ENCODE measurements at places on chromosomes 1 and 21.
A peak's percentile ranks its signal among the peaks of the same experiment; 100 is the strongest.

- no peak for DNase-seq
Measured at GRCh38 chr1:50270926-50271325, 152.3 kb downstream of the DMRTA2 start.

GRCh38 chr1:241888232-241888631, 40.2 kb downstream of the EXO1 start:
- no peak for DNase-seq

- DNase-seq, result no peak
Measured at GRCh38 chr1:224432672-224433040, 1.9 kb downstream of the WDR26 start.

DNA sequence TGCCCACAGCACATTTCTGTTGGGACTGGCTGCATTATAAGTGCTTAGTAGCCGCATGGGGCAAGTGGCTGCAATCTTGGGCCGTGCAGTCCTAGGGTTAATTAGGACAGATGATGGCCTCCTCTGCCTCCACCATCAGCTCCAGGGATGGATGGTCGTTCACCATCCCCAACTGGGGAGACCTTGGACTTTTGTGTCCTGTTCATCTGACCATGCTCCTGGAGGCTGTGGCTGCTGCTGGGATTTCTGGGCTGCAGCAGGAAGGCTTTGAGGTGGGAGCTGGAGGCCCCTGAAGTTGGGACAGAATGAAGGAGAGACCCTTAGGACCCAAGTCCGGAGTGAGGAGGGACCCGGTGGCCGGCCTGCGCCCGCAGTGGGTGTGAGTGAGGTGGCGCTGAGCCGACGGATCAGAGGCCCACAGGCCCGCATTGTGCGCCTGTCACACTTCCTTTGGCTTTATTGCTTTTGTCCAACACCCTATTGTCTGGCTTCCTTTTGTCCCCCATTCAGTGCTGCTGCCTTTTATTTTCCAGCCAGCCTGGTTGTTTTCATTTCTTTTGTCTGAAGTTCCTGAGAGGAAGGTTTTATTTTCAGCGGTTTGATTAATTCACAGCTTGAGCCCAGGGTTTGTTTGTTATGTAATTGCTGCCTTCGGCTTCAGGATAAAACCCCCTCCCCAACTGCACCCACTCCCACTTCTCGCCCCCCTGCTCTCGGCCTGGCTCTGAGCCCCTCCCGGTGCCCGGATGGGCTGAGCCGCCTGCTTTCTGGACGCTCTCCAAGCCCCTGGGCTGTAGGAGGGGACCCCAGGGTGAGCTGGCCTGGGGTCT, 35.6 kb downstream of the SOX13 start:
- no peak for DNase-seq

- DNase-seq, result no peak
Measured at GRCh38 chr1:152419917-152420316, 5.9 kb upstream of the CRNN start.

GRCh38 chr1:110672001-110672752, 2.6 kb downstream of the KCNA3 start:
- DNase-seq, result peak; percentile 64

DNA sequence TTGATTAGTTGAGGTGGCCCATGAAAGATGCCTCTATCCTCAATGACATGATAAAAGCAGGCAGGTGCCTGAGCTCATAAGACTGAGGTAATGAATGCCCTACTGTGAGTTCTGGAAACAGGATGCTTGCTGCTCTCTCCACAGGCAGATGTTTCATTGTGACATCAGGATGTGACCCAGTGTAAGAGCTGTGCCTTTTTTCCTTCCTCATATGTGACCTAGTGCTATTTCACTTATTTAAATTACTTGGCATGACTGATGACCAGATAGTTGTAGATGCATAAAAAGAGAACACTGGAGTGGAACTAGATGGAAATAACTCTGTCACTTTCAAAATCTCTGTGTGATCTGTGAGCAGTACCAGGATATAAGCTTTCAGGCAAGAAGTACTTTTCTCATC, 31.9 kb downstream of the KIF14 start:
- no peak for DNase-seq

DNA sequence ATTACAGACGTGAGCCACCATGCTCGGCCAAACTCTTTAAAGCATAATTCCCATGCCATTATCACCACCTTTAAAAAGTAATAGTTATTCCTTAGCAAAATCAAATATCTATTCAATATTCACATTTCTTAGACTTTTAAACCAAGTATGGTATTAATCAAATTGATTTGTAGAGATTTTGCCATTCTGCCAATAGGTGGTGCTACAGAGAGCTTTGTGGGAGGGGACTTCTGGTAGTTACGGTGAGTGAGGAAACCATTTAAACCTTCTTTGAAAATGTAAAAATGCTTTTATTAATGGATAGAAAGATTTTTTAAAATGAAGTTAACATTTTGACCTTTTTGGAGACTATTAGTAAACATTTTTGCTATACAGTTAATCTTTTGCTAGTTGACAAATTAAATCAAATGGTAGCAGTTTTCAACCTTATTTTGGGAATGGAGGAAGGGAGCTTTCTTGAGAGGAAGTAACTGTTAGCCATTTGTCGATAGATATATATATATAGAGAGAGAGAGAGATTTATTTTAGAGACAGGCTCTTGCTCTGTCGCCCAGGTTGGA, 19.3 kb downstream of the IARS2 start:
- DNase-seq, result no peak

DNA sequence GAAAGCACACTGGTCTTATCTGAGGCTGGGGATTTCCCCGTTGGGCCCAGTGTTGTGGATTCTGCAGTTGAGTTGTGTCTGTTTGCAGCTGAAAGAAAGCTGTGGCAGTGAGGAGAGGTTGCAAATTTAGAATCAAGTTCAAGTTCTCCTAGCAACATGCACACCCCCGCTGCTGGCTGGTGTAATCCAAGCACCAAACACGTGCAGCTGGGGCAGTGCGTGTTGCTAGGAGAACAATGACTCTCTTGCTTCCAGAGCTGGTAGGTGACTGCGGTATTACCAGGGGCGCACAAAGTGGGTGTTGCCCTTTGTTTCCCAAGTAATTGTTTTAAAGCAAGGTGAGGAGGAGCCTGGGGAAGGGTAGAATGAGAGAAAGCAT, 91.5 kb downstream of the IER5 start:
- DNase-seq, result no peak

DNA sequence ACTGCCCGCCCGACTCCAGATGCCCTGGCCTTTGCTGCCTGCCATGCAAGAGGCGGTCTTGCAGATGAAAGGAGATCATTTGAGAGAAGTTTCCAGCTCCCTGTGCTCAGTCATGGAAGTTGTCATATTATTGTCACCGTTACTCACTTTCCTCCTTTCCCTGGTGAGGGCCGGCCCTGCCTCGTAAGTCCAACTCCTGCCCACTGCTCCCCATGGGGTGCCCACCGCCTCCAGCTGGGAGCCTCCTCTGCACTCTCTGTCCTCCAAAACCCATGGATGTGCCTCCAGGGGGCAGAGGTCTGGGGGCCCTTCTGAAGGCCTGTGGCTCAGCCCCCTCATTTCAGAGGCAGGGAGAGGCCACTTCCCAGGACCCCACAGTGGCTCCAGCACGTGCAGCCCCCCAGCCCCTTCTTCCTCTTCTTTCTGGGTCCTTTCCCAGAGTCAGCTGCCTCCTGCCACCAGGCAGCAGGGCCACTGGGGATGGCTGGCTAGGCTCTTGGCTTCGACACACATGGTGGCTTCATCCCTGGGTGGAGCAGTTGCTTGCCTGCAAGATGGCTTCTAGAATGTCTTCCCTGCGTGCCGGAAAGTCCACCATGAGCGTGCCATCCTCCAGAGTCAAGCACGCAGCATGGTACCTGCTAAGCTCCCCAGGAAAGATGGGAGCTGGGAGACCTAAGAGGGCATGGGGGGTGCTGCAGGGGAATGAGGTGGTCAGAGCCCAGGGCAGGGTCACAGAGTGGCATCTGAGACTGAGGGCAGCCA, 97.9 kb upstream of the RUNX3 start:
- DNase-seq, result no peak

GRCh38 chr1:157404063-157404501, 148.2 kb downstream of the FCRL5 start:
- no peak for DNase-seq

DNA sequence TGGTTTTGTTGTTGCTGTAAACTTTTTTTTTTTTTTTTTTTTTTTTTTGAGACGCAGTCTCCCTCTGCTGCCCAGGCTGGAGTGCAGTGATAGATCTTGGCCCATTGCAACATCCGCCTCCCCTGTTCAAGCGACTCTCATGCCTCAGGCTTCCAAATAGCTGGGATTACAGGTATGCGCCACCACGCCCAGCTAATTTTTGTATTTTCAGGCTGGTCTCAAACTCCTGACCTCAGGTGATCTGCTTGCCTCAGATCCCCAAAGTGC, 78.9 kb upstream of the SLC45A1 start:
- no peak for DNase-seq

GRCh38 chr21:45432575-45433255, 27.8 kb downstream of the COL18A1 start:
- no peak for DNase-seq

DNA sequence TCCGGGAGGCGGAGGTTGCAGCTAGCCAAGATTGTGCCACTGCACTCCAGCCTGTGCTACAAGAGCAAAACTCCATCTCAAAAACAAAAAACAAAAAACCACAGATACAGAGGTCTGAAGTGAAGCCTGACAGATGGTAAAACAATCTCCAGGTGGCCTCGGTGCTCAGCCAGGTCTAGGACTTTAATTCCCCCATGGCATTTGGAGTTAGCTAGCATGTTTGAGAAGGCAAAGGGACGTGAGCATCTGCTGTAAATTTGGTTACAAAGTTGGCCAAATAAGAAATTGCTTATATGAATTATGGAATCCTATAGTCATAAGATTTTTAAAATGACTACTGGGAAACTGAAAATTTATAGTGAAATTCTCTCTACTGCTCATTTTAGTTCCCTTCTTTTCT, 98.3 kb upstream of the FMN2 start:
- DNase-seq, result no peak

GRCh38 chr1:226976978-226977642, 37.0 kb downstream of the COQ8A start:
- DNase-seq, result no peak

GRCh38 chr1:192660613-192661012, 24.7 kb downstream of the RGS13 start:
- no peak for DNase-seq

DNA sequence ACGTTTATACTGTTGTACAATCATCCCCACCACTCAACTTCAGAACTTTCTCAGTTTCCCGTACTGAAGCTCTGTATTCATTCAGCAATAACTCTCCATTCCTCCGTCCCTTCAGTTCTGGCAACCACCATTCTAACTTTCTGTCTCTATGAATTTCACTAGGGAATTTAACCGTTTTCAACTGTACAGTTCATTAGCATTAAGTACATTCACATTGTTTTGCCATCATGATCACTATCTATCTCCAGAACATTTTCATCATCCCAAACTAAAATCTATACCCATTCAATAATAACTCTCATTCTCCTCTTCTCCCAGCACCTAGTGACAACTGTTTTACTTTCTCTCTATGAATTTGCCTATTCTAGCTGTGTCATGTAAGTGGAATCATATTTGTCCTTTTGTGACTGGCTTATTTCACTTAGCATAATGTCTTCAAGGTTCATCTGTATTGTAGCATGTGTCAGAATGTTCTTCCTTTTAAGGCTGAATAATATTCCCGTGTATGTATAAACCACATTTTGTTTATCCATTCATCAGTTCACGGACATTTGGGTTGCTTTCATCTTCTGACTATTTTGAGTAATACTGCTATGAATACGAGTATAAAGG, 75.0 kb downstream of the CEP350 start:
- no peak for DNase-seq

DNA sequence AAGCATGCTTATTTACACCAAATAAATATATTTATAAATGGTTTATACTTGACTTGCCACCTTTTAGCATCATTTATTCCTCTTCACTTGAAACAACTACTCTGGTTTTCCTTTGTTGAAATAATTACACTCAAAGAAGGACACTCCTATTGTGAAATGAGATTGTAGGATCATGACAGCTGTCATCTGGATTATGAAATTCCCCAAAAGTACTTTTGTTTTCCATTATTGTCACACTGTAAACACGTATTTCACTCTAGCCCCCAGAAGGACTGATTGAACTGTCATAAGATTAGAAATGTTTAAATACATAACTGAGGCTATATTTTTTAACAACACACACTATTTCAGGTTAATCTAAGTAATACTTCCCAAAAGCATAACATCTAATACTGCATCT, 593.8 kb downstream of the LRRIQ3 start:
- DNase-seq, result no peak

GRCh38 chr1:156388174-156389137, 19.4 kb downstream of the RHBG start:
- no peak for DNase-seq

GRCh38 chr21:42421018-42421793, 17.5 kb downstream of the UBASH3A start:
- no peak for DNase-seq

GRCh38 chr1:47834326-47834725, 162.9 kb downstream of the TRABD2B start:
- DNase-seq, result no peak

DNA sequence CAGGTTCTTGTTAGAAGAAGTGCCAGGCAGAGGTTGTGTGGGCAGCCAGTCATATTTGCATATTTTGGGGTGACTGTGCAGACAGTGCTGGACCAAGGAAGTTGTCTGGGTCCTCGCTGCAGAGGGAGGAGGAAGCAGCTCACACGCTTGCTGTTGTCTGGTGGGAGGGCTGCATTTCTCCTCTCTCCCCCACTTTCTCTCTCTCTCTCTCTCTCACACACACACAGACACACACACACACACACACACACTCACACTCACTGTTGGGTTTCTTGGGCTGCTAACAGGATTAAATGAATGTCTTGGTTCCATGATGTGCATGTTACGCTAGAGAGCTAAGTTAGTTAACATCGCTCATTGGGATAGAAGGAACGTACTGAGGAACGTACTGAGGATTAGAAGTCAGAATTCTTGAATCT, 72.9 kb downstream of the AGPAT3 start:
- no peak for DNase-seq

DNA sequence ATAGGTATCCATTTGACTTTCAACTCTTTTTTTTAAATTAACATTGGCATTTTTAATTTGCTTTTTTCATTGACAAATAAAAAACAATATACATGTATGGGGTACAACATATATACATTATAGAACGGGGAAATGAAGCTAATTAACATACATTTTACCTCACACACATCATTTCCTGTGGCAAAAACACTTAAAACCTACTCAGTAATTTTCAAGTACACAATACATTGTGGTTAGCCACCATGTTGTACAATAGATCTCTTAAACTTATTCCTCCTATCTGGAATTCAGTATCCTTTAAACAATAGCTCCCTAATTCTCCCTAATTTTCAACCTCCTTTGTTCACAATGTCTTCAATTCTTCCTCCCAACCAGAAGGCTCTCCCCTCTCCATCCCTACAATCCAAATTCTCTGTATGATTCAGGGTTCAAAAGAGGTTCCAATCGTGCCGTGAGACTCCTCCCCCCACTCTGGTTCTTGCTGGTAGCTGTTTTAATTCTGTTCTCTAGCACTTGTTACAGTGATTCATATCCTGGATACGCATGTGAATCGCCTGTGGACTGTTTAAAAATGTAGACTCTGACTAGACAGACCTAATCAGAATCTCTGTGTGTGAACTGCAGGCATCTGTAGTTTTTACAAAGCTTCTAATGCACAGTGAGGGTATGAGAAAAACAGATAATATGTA, 87.6 kb upstream of the DUSP10 start:
- DNase-seq, result peak; percentile 7

GRCh38 chr1:206674745-206675175, 9.9 kb upstream of the MAPKAPK2 start:
- no peak for DNase-seq
